Upper lobe of right lung (tissue), 1 donor: ENCODE measurements at places on chromosomes 5 and 9.

- DNase-seq, result no peak
Observed at GRCh38 chr9:18017136-18017535, 438.3 kb downstream of the SH3GL2 start.

DNA sequence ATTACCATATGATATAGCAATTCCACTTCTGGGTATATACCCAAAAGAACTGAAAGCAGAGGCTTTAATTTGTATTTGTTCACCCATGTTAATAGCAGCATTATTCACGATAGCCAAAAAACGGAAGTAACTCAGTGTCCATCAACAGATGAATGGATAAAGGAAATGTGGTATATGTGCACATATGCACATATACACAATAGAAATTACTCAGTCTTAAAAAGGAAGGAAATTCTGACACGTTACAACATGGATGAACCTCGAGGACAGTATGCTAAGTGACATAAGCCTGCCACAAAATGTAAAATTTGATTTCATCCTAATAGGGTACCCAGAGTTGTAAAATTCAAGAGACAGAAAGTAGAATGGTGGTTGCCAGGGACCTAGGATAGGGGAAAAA is 54.9 kb downstream of the NUP155 start:
- no peak for DNase-seq

DNA sequence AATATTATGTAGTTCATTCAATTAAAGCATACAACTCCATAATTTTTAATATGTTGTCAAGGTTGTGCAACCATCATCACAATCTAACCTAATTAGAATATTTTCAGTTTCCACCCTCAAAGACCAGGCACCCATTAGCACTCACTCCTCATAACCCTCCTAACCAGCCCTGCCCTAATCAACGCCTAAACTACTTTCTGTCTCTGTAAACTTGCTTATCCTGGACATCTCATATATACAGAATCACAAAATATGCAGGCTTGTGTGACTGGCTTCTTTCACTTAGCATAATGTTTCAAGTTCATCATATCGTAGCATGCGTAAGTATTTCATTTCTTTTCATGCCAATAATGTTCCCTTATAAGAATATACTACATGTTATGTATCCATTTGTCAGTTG is 134.8 kb upstream of the NFIL3 start:
- no peak for DNase-seq

- DNase-seq, result no peak
Observed at GRCh38 chr5:115775999-115776398, 40.5 kb downstream of the CDO1 start.

DNA sequence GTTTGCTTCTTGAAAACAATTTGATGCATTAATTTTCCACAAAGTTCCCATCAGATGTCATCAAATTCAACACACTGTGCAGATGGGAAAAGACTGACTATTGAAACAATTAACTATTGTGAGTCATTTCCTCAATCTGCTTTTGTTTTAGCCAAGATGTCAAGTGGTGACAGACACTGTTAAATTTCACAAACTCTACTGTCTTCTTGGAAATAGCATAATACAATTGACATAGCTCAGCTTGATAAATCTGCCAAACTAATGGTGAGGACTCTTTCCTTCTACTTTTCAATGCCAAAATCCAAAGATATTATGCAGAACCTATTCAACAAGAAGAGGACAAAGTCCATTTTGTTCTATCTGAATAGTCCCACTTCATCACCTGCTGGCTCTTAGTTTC is 242.3 kb downstream of the CAAP1 start:
- no peak for DNase-seq

- DNase-seq, result no peak
Observed at GRCh38 chr9:108273988-108274387, 581.8 kb downstream of the ACTL7B start.

- no peak for DNase-seq
Observed at GRCh38 chr9:127206666-127207065, 57.9 kb upstream of the GARNL3 start.

DNA sequence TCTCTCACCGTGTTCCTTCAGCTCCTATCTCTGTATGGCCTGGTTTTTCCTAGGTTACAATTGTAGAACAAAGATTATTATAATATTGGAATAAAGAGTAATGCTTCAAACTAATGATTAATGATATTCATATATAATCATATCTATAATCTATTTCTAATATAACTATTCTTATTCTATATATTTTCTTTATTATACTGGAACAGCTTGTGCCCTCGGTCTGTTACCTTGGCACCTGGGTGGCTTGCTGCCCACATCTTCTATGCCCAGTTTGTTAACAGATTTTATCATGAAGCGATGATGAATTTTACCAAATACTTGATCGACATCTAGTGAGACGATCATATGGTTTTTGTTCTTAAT is 363.6 kb upstream of the TYRP1 start:
- no peak for DNase-seq

DNA sequence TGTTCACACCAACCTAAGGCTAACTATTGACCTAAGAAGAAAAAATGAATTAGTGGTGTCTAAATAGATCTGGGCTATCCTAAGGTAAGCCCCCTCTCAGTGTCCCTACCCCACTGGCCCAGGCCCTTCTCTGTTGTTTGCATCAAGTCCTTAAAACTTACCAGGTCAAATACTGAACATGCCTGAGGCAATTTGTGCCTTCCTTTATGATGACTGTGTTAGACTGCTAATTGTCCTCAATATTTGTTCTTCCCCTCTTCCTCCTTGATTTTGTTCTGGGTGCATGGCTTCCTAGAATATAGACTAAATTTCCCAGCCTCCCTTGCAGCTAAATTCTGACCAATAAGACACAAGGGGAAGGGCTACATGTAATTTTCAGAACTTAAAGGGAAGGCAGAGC is 199.9 kb downstream of the ADAMTS12 start:
- DNase-seq, result no peak
